ENCODE measurements at places on chromosomes 1 and 21.

DNA sequence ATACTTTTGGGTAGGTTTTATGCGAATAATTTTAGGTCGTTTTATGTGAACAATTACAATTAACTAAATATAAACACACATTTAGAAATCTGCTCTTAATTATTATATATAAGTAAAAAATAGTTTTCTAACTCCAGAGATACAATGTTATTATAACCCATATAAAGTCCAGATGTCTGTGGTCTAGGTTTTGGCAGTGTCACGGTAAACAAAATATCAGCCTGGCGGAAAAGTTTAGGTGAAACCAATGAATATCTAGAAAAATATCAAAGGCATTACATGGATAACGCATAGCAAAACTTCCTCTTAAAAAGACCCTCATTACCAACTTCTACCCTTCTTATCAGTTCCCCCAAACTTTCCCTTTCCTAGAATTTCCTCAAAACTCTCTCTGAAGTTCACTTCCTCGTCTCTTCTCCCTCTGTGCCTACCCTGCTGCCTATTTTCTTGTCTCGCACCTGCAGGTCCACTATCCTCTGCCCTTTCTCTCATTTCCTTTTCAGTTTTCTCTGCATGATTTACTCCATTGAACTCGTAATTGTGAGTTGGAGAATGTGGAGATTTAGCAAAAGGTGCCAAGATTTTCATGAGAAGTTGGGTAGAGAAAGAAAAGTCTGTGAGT, 21.8 kb downstream of the VTCN1 start:
- DNase-seq, result no peak

GRCh38 chr1:29237129-29237821, 953 bp downstream of the PTPRU start:
- DNase-seq, result peak; percentile 25

DNA sequence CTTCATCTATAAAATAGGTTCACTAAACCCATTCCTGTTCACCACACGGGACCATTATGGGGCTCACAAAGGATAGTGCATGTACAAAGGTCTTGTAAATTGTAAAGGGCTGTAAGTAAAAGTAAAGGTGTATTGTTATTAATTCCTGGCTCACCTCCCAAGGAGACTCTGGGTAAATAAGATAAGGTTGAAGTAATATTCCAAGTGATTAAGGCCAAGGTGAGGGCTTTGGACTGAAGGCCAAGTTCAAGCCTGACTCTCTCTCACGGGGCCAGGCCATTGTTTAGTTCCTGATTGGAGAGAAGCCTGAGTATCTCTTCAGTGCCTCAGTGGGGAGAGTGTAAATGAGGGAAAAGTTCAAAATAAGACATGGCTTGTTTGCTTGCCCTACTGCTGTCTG, 19.5 kb upstream of the ZFYVE9 start:
- DNase-seq, result no peak

- DNase-seq, result peak; percentile 88
Measured at GRCh38 chr1:10082785-10083479, 50.2 kb downstream of the UBE4B start.

- DNase-seq, result peak; percentile 69
Measured at GRCh38 chr1:243890576-243890975, 40.5 kb upstream of the AKT3 start.

Data from HFFc6 (cell line).